Body of pancreas (tissue), 4 donors: ENCODE measurements at places on chromosomes 12 and 14. TPM values are rescaled to one million over a fixed set of nuclear protein-coding genes. Genes with fewer than 3 reads are reported as not detected.

- peak overlapping the region; percentile 80 for H3K27ac ChIP-seq
- H3K4me1 ChIP-seq, result peaks cover 73% of the 10 kb centered on the region
- no peaks in the 10 kb centered on the region for H3K27me3 ChIP-seq
- no peaks in the 10 kb centered on the region for H3K36me3 ChIP-seq
- no peak for DNase-seq
- no peak overlapping the region for H3K4me3 ChIP-seq
These were observed 805 bp upstream of the KRT7 start for GRCh38 chr12:52232203-52232673.

GRCh38 chr14:76431538-76431937, 55.6 kb downstream of the ESRRB start:
- H3K27me3 ChIP-seq, result no peaks in the 10 kb centered on the region
- no peaks in the 10 kb centered on the region for H3K4me1 ChIP-seq
- H3K4me3 ChIP-seq, result no peak overlapping the region
- no peak for DNase-seq

DNA sequence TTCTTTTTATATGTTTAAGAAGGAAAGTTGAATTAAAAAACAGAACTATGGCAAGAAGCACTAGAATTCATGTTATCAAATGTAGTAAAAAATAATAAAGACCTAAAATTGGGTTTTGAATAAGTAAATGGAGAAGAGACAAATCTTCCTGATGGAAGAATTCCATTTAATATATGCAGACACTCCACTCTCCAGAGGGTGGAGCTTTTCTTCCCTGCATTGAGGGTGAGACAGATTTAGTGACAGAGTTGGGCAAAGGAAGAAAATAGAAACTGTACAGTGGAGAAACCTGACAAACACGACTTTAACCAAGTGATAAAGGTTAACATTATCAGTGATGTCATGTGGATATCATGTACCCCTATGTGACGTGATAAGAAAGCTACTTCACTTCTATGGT, 217.6 kb downstream of the PRKD1 start:
- no peaks in the 10 kb centered on the region for H3K4me1 ChIP-seq
- H3K4me3 ChIP-seq, result no peak overlapping the region
- H3K27me3 ChIP-seq, result no peaks in the 10 kb centered on the region
- DNase-seq, result no peak

DNA sequence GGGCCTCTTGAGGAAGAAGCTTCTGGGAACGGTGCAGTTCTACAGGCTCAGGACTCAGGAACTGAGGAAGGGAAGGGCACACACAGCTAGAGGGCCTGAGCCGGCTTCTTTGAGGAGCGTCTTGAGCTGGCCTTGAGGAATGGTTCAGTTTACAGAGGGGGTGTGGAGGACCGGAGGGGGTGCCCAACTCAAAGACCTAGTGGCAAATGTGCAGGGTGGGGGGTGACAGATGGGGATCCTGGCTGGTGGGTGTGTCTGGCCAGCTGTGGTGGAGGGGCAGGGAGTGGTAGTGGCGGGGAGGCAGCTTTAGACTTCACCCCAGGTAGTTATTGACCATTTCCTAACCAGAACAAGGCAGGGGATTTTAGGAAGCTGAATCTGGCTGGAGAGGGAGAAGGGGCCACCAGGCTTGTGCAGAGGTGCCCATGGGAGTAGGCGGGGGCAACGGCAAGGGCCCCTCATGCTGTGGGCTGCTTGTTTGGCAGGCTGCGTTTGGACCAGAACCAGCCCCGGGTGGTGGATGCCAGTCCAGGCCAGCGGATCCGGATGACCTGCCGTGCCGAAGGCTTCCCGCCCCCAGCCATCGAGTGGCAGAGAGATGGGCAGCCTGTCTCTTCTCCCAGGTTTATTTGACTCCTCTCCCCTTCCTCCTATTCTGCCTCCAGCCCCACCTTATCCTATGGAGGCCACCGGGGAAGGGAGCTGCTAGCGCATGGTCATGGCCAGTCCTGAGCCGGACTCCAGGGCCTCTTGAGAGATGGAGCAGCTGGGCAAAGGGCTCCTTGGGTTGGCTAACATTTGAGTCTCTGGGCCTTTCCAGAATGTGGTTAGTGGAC, 27.8 kb downstream of the PAPLN start:
- no peaks in the 10 kb centered on the region for H3K27me3 ChIP-seq
- no peak for DNase-seq
- H3K4me3 ChIP-seq, result no peak overlapping the region

DNA sequence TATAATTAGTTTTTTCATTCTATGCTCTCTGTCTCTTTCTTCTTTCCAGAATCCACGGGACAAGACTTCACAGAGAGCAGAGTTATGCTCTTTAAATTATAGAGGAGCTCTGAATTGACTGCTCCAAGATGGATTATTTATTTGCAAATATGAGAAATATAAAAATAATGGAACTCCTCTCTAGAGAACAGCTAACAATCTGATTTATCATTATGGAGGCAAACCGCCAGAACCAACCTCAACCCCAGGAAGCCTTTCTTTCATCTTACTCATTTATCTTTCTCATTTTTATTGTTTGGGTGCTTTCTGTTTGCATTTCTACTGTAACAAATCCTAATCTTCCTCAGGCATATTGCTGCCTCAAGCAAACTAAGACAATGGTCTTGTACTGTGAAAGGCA, 216.5 kb downstream of the C12orf50 start:
- no peak overlapping the region for H3K4me3 ChIP-seq
- no peaks in the 10 kb centered on the region for H3K36me3 ChIP-seq
- no peak for DNase-seq
- no peaks in the 10 kb centered on the region for H3K27me3 ChIP-seq

DNA sequence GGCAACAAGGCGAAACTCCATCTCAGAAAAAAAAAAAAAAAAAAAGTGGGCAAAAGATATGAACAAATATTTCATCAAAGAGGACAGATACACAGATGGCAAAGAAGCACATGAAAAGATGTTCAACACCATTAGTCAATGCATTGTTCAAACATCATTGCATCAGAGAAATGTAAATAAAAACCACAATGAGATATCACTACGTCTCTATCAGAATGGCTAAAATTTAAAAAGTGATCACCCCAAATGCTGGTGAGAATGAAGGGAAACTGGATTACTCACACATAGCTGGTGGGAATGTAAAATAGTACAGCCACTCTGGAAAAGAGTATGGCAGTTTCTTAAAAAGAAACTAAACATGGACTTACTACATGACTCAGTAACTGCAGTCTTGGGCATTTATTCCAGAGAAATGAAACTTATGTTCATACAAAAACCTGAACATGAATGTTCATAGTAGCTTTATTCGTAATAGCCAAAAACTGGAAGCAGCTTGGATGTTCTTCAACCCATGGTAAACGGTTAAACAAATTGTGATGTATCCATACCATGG, 3.6 kb downstream of the L2HGDH start:
- DNase-seq, result no peak
- no peak overlapping the region for H3K4me3 ChIP-seq
- H3K27me3 ChIP-seq, result no peaks in the 10 kb centered on the region

GRCh38 chr12:61870658-61871484, 389.3 kb upstream of the USP15 start:
- no peaks in the 10 kb centered on the region for H3K4me1 ChIP-seq
- H3K27ac ChIP-seq, result no peak overlapping the region
- no peaks in the 10 kb centered on the region for H3K36me3 ChIP-seq
- no peaks in the 10 kb centered on the region for H3K27me3 ChIP-seq
- DNase-seq, result no peak
- no peak overlapping the region for H3K4me3 ChIP-seq

- H3K27me3 ChIP-seq, result no peaks in the 10 kb centered on the region
- no peak overlapping the region for H3K27ac ChIP-seq
- H3K36me3 ChIP-seq, result no peaks in the 10 kb centered on the region
- H3K4me1 ChIP-seq, result peaks cover 16% of the 10 kb centered on the region
These were observed 2.8 kb downstream of the ETFBKMT start for GRCh38 chr12:31662176-31662849.

- no peak for DNase-seq
- no peak overlapping the region for H3K27ac ChIP-seq
- H3K27me3 ChIP-seq, result no peaks in the 10 kb centered on the region
- no peaks in the 10 kb centered on the region for H3K4me1 ChIP-seq
- H3K4me3 ChIP-seq, result no peak overlapping the region
These were observed 1182.7 kb downstream of the AACS start for GRCh38 chr12:126247936-126248335.

GRCh38 chr14:104892531-104893434, 27.7 kb downstream of the CEP170B start:
- no peaks in the 10 kb centered on the region for H3K36me3 ChIP-seq
- no peaks in the 10 kb centered on the region for H3K27me3 ChIP-seq
- DNase-seq, result peak; percentile 9
- H3K27ac ChIP-seq, result no peak overlapping the region

DNA sequence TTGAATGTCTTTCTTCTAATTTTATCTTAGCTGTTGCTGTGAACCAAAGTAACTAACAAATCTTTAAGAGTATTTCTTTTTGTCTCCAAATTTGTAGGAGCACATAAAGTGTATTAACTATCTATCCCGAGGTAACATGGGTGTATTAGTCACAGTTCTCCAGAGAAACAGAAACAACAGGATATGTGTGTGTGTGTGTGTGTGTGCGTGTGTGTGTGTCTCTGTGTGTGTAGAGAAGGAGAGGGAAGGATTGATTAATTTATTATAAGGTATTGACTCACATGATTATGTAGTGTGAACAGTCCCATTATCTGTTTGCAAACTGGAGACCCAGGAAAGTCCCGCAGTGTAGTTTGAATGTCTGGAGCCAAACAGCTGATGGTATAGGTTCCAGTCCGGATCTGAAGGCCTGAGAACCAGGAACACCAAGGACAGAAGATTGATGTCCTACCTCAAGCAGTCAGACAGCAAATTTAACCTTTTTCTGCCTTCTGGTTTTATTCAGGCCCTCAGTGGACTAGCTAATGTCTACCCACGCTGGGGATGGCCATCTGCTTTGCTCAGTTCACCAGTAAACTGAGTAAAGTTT, 14.4 kb downstream of the G2E3 start:
- H3K4me1 ChIP-seq, result peaks cover 14% of the 10 kb centered on the region
- no peaks in the 10 kb centered on the region for H3K36me3 ChIP-seq
- no peak overlapping the region for H3K27ac ChIP-seq

DNA sequence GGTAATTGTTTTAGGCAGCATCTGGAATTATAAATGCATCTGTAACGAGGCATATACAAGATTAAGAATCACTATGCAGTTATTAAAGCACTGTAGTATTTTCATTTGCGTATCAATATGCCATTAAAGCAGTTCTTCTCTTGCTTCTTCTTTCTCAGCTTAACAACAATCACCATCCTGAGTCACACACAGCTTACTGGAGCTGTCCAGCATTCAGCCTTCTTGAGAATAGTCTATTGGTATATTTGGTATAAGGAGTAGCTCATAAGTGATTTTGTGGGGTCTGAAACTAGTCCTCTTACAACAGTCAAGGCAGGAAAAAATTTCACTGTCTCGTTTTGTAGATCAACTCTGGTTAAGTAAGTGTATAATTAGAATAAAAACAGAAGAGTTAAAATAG, 523.0 kb upstream of the FOXG1 start:
- DNase-seq, result no peak
- H3K4me3 ChIP-seq, result no peak overlapping the region
- no peak overlapping the region for H3K27ac ChIP-seq
- no peaks in the 10 kb centered on the region for H3K36me3 ChIP-seq

DNA sequence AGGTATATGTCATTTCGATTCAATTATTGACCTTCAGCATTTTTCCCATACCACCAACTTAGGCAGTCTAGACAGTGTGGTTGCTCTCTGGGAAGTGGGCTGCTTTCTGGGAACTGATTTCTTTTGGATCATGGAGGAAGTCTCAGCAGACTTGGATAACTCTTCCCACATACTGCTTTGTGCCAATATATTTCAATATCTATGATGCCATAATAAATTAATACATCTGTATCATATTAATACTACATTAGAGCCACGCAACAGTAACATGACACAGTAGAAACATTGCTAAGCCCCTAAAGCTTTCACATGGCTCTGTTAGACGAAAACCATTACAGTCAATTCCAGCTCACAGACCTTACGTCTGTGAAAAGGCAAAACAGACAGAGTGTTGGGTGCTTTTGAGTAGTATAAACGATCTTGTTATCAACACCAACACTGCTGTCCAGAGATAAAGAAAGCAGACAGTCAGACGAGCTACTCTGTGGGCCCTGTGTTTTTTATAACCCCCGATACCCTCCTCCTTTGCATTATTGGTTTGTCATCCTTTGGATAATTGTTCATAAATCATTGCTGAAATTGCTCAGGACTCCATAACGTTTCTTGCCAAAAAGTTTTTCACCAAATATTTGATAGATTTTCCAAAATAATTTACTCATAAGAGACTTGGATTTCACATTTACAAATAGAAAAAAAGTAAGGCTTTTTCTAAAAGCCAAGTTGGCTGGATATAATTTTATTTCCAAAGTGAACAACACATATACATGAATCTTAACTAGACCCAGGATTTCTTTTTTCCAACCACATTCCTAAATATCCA, 439.7 kb downstream of the ADAMTS20 start:
- no peaks in the 10 kb centered on the region for H3K4me1 ChIP-seq
- H3K27ac ChIP-seq, result no peak overlapping the region
- no peaks in the 10 kb centered on the region for H3K36me3 ChIP-seq
- DNase-seq, result no peak

- no peak for DNase-seq
- H3K36me3 ChIP-seq, result no peaks in the 10 kb centered on the region
- no peaks in the 10 kb centered on the region for H3K27me3 ChIP-seq
- no peak overlapping the region for H3K4me3 ChIP-seq
These were observed 61.6 kb downstream of the RIN3 start for GRCh38 chr14:92575061-92575747.

GRCh38 chr14:39268393-39268792, 34.7 kb downstream of the MIA2 start:
- H3K27ac ChIP-seq, result no peak overlapping the region
- no peak for DNase-seq
- H3K27me3 ChIP-seq, result no peaks in the 10 kb centered on the region
- H3K4me1 ChIP-seq, result peaks cover 37% of the 10 kb centered on the region

DNA sequence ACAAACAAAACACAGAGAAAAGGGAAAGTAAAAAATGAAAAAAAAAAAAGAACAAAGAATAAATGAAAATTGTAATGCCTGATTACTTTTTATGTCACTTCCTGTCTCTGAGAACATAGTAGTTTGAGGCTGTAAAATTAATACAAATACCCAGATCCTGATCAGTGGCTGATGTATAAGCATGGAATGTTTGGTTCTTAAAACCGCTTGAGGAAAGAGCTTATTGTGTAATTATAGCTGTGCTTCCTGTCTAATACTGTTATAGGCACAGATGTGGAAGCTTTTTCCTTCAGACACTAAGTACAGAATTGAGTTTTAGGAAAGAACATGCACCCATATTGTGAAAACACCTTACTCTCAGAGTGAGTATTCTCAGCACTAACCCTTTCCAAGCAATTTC, 86.9 kb downstream of the AVPR1A start:
- no peak for DNase-seq
- no peaks in the 10 kb centered on the region for H3K4me1 ChIP-seq
- H3K27ac ChIP-seq, result no peak overlapping the region
- no peaks in the 10 kb centered on the region for H3K27me3 ChIP-seq

IRF9 gene
- total RNA-seq, result 12.5 TPM

ALKBH1 gene
- total RNA-seq, result 2.9 TPM

RDH12 gene
- total RNA-seq, result 2.0 TPM

RITA1 gene
- total RNA-seq, result 15.3 TPM

INSM2 gene
- total RNA-seq, result not detected

TESPA1 gene
- not detected for total RNA-seq

CNTN1 gene
- 3.1 TPM for total RNA-seq

ART4 gene
- total RNA-seq, result 1.3 TPM

ANKRD33 gene
- not detected for total RNA-seq

FAM234B gene
- 8.0 TPM for total RNA-seq
